Left cardiac atrium (tissue), 4 donors: ENCODE measurements at places on chromosomes 5 and 9. TPM values are rescaled to one million over a fixed set of nuclear protein-coding genes. Genes with fewer than 3 reads are reported as not detected.

Gene FOXD4L3
- 0.13 TPM for total RNA-seq

Gene UBQLN1
- 87.9 TPM for total RNA-seq

Gene CNTFR
- total RNA-seq = 21.3 TPM

Gene CLIC3
- 2.6 TPM for total RNA-seq

Gene SPATA31A3
- not detected for total RNA-seq

Gene SPINK7
- not detected for total RNA-seq

Gene PDCD1LG2
- total RNA-seq = 3.6 TPM

Gene NPR2
- total RNA-seq = 21.1 TPM

Gene FBXO10
- total RNA-seq = 6.4 TPM

Gene PFN3
- total RNA-seq = not detected
